D721Med (cell line): ENCODE measurements at places on chromosomes 7 and 10.

GRCh38 chr7:131835141-131835540 is 278.7 kb upstream of the PODXL start:
- DNase-seq, result no peak

GRCh38 chr7:131873581-131873980 is 317.2 kb upstream of the PODXL start:
- DNase-seq, result no peak

GRCh38 chr7:21361413-21362125 is 66.3 kb upstream of the SP4 start:
- no peak for DNase-seq

- no peak for DNase-seq
These were observed 902 bp upstream of the NFE2L3 start for GRCh38 chr7:26151096-26151495.

- no peak for DNase-seq
These were observed 11.3 kb upstream of the MRPS24 start for GRCh38 chr7:43880596-43880995.

DNA sequence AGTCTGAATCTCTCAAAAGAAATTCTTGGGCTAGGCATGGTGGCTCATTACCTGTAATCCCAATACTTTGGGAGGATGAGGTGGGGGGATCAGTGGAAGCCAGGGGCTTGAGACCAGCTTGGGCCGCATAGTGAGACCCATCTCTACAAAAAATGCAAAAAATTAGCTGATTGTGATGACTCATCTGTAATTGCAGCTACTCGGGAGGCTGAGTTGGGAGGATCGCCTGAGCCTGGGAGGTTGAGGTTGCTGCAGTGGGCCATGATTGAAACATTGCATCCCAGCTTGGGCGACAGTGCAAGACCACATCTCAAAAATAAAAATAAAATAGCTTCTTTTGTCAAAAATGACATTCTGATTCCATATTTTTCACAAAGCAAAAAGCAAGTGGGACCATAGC is 644.8 kb upstream of the FOXK1 start:
- no peak for DNase-seq

GRCh38 chr10:126872768-126873167 is 32.5 kb upstream of the DOCK1 start:
- DNase-seq, result no peak

DNA sequence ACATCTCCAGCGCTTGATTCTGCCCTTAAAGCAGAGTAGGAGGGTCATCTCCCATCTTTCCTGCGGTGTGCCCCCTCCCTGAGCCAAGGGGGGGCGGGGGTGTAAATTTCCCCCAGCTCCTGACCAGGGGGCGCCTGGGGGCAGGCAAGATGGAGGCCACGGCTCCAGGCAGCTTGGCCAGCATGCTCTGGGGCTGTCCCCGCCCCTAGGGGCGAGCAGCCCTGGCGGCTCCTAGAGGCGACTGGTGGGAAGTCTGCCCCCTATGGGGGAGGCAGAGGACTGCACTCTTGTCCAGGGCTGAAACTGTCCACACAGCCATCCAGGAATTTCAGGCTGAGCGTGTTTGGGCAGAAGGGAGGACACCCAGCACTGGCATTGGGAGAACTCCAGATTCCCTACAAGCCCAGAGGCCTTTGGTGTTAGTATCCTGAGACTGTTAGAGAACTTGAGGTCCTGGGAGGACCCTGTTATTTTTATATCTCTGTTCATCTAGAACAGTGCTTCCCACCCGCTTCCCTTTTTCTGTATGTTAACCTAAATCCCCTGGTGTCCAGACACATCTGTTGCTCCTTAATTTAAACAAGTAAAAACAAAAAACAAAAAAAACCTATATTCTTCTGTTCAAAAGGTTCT is 4.6 kb downstream of the STRA8 start:
- DNase-seq, result no peak

- no peak for DNase-seq
These were observed 2.0 kb upstream of the SLC16A12 start for GRCh38 chr10:89537364-89537763.

GRCh38 chr10:15295537-15296325 is 75.4 kb downstream of the FAM171A1 start:
- no peak for DNase-seq

DNA sequence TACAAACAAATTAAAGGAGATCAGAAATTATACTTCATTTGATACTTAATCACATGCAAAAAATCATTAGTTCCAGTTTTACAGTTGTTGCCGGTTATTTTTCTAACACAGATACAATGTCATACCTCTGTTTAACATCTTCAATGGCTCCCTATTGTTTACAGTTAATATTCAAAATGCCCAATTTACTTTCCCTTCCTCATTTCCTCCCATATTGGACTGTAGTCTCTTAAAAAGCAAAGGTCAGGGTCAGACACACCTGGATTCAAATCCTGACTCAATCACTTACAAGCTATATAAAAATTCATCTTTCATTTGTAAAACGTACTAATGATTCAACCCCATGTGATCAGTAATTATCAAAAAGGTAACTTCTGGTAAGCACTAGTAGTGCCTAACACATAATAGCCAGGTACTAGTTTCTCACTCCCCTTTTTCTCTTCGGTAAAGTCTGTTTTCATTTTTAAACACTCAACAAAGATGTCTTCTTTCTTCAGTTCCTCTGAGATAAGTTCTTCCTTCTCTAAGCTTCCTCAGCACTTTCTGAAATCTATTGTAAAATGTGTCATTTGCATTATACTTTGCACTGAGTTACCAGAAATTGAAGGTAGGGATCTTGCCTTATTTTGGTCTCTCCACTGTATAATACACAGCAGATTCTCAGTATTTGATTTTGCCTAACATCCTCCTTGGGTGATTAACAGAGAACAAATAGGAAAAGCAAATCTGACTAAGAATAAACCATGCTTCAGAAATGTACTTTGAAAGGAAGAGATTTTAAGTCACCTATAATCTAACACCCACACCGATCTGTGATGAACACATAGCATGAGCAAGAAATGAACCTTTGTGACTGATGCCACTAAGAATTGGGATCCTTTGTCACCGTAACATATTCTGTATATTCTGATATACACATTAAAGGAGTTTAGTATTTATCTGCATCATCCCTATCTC is 16.1 kb downstream of the KMT2C start:
- DNase-seq, result no peak

DNA sequence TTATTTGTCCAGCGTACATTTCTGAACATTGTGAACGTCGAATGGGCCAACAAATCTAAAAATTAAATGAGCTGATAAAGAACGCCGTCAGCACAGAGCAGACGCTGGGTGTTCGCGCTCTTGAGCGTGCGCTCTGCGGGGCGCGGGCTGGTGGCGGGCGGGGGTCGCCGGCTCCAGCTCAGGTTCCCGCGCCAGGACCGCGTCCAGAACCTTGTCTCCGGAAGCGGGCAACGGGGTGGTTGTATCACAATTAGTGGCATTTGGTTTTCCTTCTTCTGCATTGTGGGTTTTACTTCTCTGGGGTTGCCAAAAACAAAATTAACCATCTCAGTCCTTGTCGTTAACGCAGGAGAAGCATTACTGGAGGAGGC is 2.4 kb downstream of the CYP2E1 start:
- no peak for DNase-seq

- no peak for DNase-seq
These were observed 110.1 kb upstream of the RHEB start for GRCh38 chr7:151629713-151630272.

- DNase-seq, result no peak
These were observed 104.7 kb downstream of the DGKI start for GRCh38 chr7:137742051-137742450.

DNA sequence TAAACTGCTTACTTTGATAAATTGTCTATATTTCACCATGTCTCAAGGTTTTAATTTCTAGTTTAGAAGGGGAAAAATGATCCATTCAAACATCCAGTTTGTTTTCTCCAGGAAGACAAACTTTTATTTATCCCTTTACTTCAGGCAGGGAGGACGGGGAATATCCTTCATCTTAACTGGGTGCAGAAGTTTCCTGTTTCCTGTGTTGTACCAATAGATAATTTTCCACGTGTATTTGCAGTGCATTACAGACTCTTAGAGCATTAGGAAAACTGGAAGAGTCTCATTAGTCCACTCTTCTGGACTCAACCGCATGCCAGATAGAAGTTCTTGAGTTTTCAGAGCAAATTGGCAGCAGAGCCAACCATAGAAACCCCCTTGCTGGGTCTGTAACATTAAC is 39.4 kb upstream of the PIP4K2A start:
- DNase-seq, result no peak

DNA sequence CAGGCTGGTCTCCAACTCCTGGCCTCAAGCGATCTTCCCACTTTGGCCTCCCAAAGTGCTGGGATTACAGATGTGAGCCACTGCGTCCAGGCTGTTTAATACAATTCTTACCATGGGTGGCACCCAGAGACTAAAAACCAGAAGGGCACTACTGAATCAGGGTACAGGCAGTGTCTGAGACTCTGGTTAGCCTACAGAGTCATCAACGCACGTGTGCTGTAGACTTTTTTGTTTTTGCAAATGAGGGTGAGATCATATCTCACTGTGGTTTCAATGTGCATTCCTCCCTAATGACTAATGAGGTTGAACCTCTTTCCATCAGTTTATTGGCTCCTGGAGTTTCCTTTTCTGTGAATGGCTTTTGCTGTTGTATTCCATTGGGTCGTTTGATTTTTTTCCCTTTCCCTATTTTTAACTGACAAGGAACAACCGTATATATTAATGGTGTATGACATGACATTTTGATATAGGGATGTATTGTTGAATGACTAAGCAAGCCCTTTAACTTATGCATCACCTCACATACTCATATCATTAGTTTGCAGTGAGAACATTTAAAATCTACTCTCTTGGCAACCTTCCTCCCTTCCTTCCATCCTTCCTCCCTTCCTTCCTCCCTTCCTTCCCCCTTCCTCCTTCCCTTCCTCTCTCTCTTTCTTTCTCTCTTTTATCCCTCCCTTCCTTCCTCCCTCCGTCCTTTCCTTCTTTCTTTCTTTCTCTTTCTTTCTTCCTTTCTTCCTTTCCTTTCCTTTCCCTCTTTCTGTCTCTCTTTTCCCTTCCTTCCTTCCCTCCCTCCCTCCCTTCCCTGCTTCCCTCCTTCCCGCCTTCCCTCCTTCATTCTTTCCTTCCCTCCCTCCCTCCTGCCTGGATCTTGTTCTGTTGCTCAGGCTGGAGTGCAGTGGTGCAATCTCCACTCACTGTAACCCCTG is 9.3 kb upstream of the TMEM270 start:
- no peak for DNase-seq

- no peak for DNase-seq
These were observed 119.6 kb downstream of the DOCK1 start for GRCh38 chr10:127024685-127025435.

DNA sequence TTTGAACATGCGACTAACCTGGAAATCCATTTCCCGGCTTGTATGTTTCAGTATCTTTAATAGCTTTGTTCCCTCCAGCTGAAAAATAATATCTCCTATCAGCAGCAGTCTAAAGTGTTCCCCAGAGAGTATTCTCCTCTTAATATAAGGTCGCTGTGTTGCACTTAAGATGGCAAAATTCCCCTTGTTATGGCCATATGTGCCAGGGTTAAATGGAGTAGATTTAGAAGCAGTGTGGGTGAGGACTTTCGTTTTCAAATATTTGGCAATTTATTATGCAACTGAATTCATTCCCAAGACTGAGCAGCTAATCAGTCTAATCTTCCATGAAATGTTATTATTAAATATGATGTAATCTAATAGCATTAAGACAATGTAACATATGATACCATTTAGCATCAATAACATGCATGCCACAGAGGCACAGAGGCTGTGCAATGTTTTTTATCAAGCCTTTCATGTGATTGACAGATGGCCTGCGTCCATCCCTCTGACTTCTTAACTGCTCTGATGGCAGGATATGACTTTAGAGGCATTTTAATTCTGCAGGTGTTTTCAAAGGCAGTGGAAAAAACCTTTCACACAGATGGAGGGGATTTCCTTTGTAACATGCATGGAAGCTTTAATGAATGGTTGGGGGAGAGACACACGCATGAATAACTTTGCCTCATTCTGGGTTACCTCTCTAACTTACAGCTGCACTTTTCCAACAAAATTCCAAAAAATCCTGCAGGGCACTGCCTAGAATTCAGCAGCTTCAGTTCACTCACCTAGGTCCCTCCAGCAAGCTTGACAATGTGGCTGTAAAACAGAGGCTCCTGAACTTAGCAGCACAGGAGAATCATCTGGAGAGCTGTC is 55.1 kb upstream of the ZPBP start:
- no peak for DNase-seq

- no peak for DNase-seq
These were observed 17.1 kb downstream of the MCU start for GRCh38 chr10:72709041-72709440.

GRCh38 chr10:34207343-34207742 is 607.8 kb downstream of the PARD3 start:
- no peak for DNase-seq

DNA sequence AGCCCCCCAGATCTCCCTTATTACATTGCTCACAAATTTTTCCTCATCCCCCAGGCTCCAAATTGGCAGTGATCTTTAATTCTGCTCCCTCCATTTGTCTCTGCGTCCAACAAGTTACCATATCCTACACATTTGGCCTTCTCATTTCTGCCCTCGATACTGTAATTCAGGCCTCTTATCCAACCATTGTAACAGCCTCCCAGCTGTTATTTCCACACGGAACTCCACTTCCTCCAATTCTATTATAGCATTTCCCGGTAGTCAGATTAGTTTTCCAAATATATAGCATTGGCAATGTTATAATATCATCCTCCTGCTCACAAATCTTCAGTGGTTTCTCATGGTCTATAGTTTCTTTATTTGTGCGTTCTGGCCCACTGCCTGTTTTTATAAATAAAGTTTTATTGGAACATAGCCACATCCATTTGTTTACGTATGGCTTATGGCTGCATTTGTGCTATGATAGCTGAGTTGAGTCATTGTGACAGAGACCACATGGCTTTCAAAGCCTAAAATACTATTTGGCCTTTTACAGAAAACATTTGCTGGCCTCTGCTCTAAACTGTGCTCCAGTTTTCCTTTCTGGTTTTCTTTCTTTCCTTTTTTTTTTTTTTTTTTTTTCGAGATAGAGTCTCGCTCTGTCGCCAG is 126.5 kb upstream of the ZNF438 start:
- no peak for DNase-seq

GRCh38 chr7:15862016-15862780 is 175.7 kb upstream of the MEOX2 start:
- no peak for DNase-seq

- DNase-seq, result no peak
These were observed 576 bp upstream of the CSGALNACT2 start for GRCh38 chr10:43137717-43138020.
